ENCODE measurements at places on chromosomes 4 and X.

- no peak for DNase-seq
Observed at GRCh38 chr4:27692868-27693634, 832.4 kb downstream of the STIM2 start.

- no peak for DNase-seq
Observed at GRCh38 chr4:86791126-86791525, 58.1 kb downstream of the SLC10A6 start.

DNA sequence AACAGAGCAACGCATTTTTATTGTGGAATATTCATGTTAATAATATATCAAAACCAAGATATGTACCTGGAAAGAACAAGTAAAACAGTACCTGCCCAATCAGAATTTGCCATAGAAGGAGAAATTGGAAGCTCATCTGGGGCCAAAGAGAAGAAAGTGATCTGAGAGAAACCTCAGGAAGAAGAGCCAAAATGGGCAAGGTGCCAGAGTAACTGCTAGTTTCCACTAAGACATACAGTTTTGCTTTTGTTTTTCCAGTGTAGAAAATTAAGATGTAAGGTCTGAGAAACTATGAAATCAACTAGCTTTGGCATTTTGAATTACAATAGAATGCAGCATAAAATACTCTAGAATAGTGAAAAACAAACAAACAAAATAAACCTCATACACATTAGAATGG is 2201.2 kb downstream of the ARAP2 start:
- DNase-seq, result no peak

GRCh38 chr4:127888559-127888958 is 7.9 kb downstream of the PLK4 start:
- DNase-seq, result no peak

GRCh38 chr4:128871948-128872347 is 62.4 kb downstream of the JADE1 start:
- no peak for DNase-seq

DNA sequence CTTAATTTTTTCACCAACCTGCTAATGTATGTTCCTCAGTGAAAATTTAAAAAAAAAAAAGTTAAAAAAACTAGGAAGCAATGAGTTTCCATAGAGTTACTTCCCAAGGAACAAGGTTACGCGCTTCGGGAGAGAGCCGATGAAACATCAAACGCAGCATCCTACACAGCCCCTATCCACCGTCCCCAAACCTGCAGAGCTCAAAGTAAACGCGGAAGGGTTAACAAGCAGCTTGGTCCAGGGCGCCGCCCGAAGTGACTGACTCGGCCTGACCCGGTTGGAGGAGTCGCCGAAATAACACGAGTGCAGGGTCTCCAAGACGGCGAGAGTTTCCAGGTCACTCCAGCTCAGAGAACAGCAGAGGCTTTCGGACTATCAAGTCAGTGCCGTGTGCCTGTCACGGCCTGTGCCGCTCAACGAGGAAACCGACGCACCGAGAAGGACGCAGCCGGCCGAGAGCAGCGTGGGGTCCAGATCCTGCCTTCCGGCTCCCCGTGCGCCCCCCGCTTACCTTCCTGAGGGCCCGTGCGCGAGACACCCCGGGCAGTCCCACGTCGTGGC is 512 bp downstream of the NOP14 start:
- no peak for DNase-seq

- no peak for DNase-seq
Observed at GRCh38 chrX:136584545-136584944, 52.5 kb downstream of the VGLL1 start.

DNA sequence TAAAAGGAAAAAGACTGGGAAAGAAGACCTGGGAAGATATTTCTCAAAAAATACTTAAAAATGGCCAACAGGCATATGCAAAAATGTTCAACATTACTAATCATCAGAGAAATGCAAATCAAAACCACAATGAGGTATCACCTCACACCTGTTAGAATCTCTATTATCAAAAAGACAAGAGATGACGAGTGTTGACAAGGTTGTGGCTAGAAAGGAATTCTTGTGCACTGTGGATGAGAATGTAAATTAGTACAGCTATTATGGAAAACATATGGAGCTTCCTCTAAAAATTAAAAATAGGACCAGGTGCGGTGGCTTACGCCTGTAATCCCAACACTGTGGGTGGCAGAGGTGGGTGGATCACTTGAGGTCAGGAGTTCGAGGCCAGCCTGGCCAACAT is 50.0 kb downstream of the C4orf46 start:
- no peak for DNase-seq

DNA sequence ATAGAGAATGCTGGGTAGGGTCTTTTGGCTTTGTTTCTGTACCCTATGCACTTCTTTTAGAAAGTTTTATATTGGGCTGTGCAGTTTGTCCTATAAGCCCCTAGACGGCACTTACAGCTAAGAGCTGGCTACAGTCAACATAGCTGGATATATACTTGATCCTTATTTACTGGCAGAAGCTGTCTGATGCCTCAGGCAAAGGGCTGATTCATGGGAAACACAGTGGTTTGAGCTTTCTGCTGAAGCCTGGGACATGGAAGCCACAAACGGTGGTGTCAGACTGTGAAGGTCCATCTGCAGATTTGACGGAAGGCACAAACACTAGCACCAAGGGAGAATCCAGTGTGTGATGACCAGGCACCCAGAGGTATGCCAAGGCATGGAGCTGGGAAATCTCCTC is 608.4 kb downstream of the ANKRD50 start:
- DNase-seq, result no peak

- no peak for DNase-seq
Observed at GRCh38 chr4:10091531-10092181, 24.9 kb downstream of the WDR1 start.

DNA sequence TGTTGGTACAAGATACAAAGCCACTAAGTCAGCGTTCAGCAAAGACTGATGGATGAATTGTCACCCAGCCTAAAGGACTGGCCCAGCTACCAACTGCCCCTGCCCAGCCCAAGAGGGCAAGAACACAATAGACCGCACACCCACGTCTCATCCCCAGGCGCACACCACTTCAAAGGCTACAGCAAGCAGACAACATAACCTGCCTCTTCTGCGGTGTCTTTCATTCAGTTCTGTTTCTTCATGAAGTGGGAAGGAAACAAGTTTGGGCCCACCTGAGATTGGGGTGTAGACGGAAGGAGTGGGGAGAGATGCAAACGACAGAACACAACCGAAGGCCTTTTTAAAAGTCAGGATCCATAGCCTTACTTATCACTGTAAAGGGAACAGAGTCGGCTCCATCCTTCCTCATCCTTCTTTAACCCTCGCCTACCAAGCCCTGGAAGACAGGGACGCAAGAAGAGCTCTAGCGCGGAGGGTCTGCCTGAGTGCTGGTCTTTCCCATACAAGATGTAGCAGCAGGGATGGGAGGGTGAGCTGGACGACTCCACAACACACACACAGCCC is 691 bp downstream of the SCARB2 start:
- no peak for DNase-seq

DNA sequence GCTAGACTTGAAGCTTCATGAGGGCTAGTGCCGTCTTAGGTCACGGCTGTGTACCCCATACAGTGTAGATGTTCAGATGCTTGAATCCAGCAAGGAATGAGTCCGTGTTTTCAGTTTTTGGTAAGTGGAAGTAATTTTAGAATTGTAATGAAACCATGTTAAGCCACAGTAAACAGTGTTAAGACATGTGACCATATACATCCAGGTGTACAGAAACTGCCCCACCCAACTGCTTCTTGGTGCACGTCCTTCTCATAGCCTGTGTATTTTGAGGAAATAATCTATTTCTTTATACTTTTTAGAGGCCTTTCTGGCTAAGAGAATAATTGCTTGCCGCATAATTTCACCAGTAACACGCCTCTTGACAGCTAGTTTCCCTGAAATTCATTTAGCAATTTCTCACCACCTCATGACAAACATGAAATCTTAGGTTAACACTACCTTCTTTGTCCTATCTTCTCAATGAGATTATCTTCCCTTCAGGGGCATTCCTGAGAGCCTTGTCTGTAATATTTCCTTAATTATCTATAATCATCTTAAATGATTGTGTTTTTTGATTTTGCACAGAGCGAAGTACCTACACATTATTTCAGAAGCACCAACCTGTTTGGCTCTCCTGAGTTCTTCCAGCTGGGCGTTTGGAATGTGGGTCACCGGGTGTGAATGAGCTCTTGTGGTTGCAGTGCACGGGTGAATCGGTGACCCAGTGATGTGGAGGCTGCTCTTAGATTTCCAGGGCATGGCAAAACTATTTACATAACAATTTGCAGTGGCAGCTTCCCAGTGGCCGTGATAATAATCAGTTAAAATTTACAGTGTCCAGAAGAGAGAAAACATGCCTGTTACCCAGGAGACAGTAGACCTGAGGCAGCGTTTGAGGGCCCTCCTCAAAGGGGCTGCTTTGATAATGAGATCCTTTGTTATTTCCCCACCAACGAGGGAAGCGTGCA is 50.2 kb upstream of the TADA2B start:
- no peak for DNase-seq

DNA sequence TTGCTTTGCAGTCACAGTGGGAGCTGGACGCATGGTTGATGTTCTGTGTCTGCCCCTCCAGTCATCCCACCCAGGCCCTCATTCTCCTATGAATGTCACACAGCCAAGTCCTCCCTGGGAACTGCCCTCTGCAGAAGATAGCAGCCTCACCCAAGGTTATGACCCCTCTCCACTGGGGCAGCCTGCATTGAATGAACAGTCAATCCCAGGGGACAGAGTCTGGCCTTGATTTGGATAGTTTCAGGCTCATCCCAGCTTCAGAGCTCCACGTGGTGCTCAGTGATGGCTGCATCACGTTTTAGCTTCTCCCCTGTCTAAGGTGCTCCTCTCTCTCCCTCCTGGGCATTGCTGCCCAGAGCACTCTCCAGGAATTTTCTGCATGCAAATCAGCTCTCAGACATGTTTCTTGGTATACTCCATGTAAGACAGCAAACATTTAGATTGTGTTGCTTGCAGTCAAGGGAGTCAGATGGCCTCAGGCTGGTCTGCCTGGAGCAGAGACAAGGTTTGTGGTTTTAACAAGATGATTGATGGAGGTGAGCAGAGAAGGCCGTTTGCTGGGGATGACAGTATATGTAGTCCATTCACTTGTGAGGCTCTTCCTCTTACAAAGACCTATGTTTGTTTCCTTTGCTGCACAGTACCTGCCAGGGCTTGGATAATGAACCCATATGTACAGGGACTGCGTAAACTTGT is 56.1 kb upstream of the MSX1 start:
- DNase-seq, result no peak

DNA sequence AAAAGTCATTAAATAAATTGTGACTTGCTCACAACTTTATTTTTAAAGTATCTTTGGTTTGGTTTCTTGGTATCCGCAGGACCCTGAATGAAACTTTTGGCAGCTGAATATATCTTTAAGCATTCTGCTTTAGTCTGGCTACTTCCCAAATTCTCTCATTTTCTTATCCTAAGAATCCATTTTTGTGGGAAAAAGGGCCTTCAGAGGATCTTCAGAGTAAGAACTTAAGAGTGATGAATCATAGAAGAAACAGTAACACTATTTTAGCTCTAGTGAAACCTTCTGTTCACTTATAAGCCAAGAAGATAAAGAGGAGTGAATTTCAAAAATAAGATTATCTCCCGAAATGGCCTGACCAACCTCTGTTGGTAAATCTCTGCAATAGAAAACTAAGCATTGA is 540.6 kb upstream of the MAGEB18 start:
- no peak for DNase-seq

DNA sequence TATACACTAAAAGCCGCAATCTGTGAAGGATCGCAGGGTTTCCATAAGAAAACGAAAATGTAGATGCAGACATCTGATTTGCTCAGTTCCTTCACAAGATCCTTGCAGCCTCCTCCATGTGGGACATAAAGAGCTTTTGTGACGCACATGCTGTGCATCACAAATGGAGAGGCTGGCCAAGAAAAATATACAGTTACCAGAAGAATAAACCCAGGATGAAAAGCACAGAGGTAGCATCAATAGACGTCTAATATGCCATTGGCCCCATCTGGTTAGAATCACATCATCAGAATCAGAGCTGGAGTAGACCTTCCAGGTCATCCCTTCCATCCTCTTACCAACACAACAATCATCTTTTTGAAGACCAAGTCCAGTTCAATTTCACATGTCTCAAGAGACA is 517.4 kb downstream of the RAB28 start:
- no peak for DNase-seq

DNA sequence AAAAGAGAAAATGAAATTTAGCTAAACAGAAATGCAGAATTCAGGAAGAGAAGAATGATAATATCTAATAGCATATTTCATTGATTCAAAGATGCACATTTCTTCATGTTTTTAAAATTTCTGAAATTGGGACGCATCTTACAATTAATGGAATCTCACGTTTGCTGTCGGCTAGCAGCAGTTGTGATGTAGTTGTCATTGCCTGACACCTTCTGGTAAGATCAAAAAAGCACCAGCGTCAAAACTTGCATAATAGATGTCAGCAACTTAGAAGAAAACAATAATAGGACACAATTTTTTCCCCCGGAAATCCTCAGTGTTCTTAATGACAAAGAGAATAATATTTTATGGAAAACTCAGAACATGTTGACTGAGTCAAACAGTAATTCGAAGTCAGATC is 29.8 kb upstream of the SLC7A3 start:
- DNase-seq, result no peak

DNA sequence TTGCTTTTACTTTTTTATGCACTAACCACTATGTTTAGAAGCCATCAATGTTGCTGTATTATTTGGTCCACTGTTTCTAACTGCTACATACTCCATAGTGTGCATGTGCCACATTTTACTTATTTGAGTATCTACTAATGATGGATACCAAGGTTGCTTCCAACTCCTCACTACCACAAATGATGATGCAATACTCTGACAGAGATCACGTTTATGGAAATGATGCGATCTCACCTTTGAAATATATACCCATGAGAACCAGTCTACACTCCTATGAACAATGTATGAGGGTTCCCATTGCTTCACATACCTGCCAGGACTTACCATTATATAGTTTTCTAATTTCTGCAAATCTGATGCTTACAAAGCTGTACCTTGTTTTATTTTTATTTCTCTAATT is 44.2 kb downstream of the HUWE1 start:
- DNase-seq, result no peak

GRCh38 chrX:23061116-23061515 is 61.4 kb downstream of the DDX53 start:
- no peak for DNase-seq

- DNase-seq, result no peak
Observed at GRCh38 chr4:74420863-74421262, 24.1 kb upstream of the AREG start.

GRCh38 chr4:89752932-89753598 is 83.9 kb downstream of the SNCA start:
- no peak for DNase-seq

- DNase-seq, result no peak
Observed at GRCh38 chr4:185761352-185762235, 50.4 kb downstream of the SORBS2 start.

DNA sequence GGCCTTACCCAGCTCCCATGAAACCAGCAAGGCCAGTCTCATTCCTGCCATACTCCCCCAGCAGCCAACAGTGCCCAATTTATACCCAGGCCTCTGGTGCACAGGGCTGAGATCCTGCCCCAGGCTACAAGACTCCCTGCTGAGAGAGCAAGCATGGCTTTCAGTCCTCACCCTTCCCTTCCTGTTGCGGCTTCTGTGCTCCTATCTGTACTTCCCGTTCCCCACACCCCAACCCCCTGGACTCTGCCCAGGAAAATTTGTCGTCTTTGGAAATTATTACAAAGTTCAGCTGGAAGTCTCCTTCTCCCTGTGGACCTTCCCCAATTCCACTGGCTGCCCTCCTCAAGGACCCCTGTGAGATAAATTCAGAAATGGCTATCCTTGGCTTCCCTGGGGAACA is 84.1 kb upstream of the GK2 start:
- DNase-seq, result no peak

Measured in D721Med (cell line).